ENCODE measurements at places on chromosomes 16 and 17.
A peak's percentile ranks its signal among the peaks of the same experiment; 100 is the strongest.

DNA sequence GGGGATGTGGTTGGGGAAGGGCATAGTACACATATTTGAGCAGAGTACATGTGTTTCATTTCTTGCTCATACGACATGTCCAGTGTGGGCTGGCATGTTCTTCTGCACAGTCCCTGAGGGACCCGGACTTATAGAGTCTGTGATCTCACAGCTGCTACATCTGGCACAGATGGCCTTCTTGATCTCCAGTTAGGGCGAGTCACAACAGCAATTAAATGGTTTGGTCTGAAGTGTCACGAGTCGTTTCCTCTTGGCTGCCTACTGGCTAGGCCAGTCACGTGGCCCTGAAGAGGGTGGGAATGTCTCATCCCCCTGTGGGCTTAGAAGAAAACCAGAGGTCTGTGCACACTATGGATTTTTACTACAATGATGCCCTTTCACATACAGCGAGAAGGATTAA, 443.6 kb downstream of the WWOX start:
- no peak for DNase-seq

- no peak for DNase-seq
These were observed 2.7 kb upstream of the SPPL2C start for GRCh38 chr17:45841883-45842525.

GRCh38 chr16:81694494-81695280, 84.4 kb upstream of the PLCG2 start:
- DNase-seq = no peak

DNA sequence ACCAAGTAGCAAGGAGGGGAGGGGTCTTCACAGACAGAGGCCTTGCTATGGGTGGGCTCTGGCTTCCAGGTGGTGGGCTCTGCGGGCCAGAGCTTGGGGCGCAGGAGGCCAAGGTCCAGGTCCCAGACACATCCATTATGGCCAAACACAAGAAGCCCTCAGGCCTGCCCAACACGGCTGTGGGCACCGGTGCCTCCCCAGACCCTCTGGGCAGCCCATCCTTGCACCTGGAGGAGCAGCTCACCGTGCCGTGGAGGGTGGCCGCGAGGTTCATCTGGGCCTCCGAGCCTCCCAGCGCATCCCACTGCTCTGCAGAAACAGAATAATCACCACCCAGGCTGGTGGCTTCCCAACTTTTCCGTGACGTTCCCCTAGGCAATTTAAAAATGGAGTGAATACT, 55.9 kb downstream of the TBC1D16 start:
- no peak for DNase-seq

DNA sequence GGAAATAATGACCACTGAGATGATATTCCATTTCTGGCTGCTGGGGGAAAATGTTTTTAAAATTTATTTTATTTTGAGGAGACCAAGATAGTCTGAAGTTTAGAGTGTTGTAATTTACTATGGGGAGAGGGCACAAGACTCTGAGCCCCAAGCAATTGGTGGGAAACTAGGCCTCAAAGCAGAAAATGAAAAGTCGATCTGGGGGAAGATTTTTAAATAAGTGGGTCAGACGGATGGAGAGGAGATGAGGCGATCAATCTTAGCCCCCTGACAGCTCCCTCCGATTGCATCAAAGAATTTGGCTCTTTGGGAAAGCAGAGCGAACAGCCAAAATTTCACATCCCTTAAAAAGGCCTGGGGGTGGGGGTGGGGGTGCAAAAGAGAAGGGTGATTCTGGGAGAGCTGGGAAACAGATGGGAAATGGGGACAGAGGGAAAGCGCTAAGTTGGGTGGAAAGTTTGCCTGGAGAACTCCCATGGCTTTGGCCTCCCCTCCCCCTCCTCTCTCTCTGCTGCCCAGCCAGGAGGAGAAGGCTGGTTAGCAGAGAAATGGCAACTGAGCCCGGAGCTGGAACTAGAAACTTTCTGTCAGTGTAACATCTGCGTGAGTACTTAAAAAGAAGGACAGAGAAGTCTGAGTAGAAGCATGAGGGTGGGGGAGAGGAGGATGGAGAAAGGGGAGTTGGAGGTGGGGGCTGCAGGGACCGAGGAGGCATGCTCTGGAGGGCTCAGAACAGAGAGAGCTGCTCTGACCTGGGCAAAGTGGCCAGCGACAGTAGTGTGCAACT, 1.4 kb upstream of the HOXB2 start:
- DNase-seq = no peak

- no peak for DNase-seq
These were observed 5.3 kb downstream of the ATP6V0A1 start for GRCh38 chr17:42463976-42464400.

- DNase-seq = no peak
These were observed 1.4 kb downstream of the ENDOV start for GRCh38 chr17:80416260-80416939.

DNA sequence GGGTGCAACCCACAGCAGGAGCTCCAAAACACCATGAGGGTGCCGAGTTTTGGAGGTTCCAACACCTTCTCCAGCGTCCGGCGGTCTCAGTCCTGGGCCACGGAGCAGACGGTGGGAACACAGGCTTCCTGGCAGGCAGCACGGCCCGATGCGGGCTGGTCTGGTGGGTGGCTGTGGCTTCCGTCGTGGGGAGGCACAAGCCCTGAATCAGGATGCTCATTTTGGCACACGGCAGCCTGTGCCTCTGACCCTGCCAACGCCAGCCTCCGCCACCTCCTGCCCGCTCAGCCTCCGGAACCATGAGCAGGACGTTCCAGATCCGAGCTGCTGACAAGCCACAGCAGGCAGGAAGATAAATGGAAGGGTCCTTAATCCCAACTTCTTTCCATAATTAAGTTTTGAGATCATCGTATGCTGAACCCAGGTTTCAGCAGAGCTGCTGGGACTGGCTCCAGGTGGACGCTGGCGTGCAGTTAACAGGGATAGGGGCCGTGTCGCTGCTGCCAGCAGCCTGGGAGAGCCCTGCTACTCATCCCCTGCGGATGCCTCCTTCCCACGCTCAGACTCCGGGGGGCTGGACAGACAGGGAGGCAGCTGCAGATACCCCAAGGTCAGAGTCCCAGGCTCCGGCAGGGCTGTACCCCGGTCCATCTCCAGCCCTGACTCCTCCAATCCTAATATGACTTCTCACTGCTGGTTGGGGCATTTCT, 136.6 kb downstream of the ENGASE start:
- no peak for DNase-seq

DNA sequence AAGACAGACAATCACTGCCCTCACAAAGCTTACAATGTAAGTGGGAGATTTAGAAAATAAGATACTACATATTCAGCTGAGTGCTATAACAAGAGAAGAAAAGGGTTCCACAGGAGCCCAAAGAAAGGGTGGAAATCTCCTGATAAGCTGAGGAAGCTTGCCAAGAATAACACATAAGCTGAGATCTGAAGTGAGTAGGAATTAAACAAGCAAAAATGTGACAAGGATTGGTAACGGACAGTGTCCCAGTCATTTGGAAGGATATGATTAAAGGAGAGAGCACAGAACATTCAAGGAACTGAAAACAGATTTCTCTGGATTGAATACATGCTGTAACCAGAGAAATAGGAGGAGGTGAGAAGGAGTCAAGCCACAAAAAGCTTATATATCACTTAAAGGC, 13.0 kb downstream of the CDYL2 start:
- no peak for DNase-seq

- DNase-seq = no peak
These were observed 541 bp downstream of the RHBDF2 start for GRCh38 chr17:76500747-76501017.

DNA sequence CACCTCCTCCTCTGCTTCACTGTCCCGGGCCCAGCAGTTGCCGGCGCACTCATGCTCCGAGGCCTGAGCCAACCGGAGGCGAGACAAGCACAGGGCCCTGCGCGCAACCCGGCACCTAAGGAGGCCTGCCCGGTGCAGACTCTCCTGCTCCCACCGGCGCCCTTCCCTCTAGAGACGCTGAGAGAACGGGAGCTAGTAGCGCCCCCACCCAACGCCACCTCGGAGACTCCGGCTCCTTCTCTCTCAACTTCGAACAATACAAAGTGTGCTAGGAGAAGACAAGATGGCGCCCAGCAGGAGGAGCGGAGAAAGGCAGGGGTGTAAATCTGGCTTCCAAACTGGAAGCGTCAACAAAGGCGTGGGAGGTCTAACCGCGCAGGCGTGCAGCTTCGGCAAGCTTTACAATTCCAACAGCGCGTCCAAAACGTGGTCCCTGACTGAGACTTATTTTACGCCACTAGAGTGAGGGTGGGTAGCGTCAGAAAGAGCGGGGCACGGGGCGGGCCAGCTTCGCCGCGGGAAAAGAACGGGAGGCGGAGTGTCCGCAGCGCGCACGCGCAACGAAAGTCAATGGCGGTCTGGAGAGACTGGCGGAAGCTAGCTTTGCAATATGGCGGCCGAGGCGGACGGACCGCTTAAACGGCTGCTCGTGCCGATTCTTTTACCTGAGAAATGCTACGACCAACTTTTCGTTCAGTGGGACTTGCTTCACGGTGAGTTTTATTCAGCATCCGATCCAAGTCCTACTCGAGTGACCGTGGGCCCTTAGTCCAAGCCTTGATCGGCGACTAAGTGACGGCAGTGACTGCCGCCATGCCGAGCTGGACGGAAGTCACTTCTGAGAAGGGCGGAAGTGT, at the start of gene MPDU1:
MPDU1 (plus strand) TSS at position 600 of the 857 bp plus-strand sequence; CDS start at position 611, 11 bp downstream.
- peak; percentile 91 for DNase-seq

DNA sequence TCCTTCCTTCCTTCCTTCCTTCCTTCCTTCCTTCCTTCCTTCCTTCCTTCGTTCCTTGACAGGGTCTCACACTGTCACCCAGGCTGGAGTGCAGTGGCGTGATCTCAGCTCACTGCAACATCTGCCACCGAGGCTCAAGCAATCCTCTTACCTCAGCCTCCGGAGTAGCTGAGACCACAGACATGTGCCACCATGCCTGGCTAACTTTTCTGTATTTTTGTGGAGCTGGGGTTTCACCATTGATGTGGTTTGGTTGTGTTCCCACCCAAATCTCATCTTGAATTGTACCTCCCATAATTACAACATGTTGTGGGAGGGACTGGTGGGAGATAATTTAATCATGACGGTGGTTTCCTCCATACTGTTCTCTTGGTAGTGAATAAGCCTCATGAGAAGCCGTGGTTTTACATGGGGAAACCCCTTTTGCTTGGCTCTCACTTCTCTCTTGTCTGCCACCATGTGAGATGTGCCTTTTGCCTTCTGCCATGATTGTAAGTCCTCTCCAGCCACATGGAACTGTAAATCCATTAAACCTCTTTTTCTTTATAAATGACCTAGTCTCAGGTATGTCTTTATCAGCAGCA, 90.3 kb upstream of the MPHOSPH6 start:
- DNase-seq = no peak

- no peak for DNase-seq
These were observed 2.0 kb downstream of the MAF start for GRCh38 chr16:79598348-79599181.

- DNase-seq = no peak
These were observed 75.2 kb downstream of the KATNIP start for GRCh38 chr16:27625050-27625697.

DNA sequence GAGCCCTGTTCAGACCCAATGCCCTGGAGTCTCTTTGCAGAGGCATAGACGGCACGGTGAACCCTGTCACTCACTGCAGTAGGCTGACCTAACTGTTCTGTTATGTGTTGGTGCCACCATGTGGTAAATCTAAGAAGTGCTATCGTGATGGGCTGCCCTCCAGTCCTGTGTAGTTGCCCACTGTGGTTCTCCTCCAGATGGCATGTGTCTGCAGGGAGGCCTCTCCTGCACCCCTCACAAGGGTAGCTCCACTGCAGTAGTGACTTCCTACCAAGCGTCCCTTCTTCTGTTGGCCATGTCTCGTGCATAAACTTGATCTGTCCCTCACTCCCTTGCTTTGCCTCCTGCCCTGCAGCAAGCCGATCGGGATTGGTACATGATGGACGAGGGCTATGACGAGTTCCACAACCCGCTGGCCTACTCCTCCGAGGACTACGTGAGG, 5.8 kb downstream of the DHX38 start:
- no peak for DNase-seq

GRCh38 chr16:65737831-65738230, 616.0 kb upstream of the CDH11 start:
- DNase-seq = no peak

GRCh38 chr16:4426021-4426684, 485 bp downstream of the DNAJA3 start:
- DNase-seq = no peak

DNA sequence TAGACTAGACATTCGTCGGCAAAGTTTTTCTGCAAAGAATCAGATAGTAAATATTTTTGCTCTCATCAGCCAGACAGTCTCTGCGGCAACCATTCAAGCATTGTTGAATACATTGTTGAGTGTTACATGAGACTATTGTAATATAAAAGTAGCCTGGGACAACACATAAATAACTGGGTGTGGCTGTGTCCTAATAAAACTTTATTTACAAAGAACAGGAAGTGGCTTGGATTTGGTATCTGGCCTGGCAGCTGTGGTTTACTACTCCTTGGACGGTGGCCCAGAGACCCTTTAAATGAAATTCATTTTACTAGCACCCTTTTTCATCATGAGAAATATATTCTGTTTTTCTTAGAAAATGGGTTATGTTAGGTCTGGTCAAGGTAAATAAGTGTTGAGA, 297.2 kb downstream of the WWOX start:
- no peak for DNase-seq

DNA sequence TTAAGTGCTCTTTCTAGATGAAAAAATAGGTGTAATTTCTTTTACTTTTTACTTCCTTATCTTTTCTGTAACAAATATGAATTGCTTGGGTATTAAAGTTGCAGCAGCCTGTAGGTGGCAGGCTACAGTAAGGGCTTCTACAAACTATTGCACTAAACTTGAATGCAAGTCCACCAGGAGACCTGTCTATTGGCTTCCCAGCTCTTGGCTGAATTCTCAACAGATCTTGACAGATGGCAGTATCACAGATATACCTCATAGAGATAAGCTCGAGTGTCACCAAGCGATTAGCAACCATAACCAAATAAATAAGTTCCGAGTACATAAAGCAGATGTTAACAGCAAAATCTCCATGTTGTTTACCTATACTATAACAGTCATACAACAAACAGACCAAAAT, 5.9 kb downstream of the BBS2 start:
- DNase-seq = no peak

DNA sequence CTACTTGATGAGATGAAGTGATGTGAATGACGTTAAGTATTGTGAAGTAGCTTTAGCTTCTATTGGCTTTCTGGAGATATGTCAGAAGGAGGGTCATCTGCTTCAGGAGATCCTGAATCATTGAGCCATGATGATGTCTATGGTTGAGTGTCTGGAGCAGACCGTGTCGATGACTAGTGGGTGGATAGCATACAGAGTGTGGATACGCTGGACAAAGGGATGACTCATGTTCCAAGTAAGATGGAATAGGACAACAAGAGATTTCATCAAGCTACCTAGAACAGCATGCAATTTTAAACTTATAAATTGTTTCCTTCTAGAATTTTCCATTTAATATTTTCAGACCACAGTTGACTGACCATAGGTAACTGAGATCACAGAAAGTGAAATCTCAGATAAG, 116.1 kb upstream of the RBBP6 start:
- no peak for DNase-seq

- DNase-seq = no peak
These were observed 220.2 kb upstream of the CDH8 start for GRCh38 chr16:62256406-62256805.

- no peak for DNase-seq
These were observed 138.4 kb upstream of the CIBAR2 start for GRCh38 chr16:85250609-85251223.

- DNase-seq = no peak
These were observed 5.6 kb downstream of the STX4 start for GRCh38 chr16:31038993-31039392.

- no peak for DNase-seq
These were observed 34.1 kb downstream of the IL21R start for GRCh38 chr16:27436065-27436464.
